NCI-H2171 treated with DMSO at 0.1 percent for 48 hours (cell line): ENCODE measurements at places on chromosomes 2 and 18.

DNA sequence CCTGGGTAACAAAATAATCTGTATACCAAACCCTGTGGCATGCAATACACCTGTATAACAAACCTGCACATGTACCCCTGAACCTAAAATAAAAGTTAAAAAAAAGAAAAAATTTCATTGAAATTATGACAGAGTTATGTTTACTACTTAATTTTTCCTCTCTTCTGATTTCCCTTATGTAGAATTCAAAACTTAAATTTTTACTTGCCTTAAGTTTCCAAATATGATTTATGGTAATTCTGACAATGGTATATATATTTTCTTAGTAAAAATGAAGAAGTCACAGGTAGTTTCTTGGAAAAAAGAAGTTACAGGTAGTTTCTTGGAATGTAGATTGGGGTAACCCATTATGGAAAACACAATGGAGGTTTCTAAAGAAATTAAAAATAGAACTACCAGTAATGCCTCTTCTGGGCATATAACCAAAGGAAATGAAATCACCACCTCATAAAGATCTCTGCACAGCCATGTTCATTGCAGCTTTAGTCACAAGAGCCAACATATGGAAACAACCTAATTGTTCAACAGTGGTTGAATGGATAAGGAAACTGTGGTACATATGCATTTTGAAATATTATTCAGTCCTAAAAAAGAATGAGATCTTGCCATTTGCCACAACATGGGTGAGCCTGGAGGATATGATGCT lies 164.9 kb downstream of the BABAM2 start:
- no peak for DNase-seq

- DNase-seq: peak; percentile 92
Measured at GRCh38 chr18:34707670-34708069, 2.4 kb upstream of the DTNA start.

DNA sequence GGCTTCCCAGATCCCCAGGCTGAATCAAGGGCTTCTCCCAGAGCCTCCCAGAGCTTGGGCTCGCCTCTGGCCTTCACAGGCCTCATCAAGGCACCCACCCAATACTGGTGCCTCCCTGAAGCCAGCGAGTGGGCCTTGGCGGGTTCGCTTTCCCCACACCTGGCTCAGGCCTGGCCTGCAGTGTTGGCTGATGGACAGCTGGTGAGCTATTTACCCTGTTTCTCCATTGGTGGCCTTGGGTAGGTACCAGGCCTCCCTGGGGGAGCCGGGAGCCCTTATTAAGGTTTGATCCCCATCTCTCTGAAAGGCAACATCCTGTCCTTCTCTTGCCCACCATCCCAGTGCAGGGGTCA lies 18.2 kb upstream of the DUSP2 start:
- no peak for DNase-seq

DNA sequence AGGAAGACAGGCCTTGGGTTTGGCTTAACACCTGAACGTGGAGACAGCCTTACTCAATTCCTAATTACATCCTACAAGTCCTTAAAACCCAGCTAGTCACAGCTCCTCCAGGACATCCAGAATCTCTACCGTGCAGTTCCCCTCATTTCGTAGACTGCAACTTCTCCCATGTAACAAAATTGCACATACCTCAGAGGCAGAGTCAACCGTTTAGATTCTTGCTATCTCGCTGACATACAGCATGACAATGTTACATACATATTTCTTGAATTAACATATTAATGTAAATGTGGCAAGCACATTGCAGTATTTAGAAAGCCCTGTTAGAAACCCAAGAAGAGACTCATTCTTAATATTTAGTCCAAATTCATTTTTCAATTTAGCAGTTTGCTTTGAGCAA lies 358.7 kb downstream of the SETBP1 start:
- no peak for DNase-seq

DNA sequence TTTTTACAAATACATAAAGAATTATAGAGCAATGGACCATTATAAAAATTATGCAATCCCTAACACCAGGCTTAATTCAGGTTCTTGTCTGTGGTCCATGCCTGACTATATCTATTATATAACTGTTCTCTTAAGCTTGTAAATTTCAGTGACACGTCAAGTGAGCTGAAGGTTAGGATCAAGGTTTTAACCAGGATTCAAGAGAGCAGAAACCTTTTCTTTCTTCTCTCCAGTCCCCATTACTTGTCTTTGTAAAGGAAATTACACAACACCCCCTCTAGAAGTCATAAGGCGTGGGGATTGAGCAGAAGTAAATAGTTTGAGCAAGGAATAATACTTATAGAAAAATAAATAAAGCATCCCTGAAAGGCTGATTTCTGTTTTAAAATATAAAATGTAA lies 122.0 kb downstream of the ZNF521 start:
- DNase-seq: no peak

DNA sequence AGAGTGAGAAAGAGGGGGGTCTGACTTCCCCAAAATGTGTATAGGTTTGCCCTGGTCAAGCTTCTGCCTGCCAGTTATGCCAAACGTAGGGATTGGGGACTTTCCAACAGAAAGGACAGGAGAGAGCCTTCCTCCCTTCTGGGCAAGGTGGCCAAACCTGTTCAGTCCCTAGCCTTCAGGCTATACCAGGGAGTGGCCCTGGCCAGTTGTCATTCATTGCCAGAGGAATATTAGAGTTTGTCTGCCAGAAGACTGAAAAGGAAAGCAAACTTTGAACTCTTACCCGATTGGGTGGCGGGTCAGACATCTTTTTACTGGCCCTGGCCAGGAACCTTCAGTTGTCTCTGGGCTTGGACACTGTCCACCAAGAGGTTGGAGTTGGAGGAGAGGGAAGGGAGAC lies 22.1 kb downstream of the RAB3GAP1 start:
- no peak for DNase-seq

DNA sequence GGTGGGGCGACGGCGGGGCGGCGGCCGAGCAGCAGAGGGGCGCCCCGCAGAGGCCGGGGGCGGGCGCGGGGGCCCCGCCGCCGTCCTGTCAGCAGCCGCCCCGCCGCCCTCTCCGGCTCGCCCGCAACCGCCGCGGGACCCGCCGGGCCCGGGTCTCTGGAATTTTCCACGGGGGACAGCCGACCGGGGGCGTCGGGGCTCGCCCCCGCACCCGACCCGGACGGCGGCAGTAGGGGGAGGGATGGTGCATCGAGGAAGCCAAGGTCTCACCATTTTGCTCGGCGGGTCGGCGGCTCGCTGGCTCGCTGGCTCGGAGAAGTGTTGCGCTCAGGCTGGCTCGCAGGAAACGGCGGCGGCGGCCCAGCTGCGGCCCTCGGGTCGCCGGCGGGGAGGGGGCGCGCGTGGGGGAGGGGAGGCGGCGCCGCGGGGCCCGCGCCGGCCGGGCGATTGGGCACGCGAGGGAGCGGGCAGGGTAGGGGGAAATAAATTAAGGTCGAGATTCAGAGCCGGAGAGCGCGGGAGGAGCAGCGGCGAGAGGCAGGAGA lies 405 bp downstream of the PPP3R1 start:
- DNase-seq: no peak

DNA sequence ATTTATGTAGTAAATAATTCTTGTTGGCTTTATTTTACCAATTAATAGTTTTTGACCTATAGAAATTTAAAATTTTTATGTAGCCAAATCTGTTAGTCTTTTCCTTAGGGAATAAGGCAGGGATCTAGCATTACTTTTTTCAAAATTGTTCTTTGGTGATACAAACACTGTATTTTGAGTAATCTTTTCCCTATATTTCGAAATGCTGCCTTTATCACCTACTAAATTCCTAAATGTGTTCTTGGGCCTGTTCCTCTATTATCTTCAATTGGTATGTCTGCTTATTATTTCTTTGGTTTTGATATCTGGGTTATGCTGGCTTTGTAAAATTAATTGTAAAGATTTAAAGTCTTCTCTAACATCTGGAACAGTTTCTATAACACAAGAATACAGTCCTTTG lies 87.5 kb downstream of the DYSF start:
- DNase-seq: no peak

GRCh38 chr2:128291844-128292598 lies 26.6 kb downstream of the HS6ST1 start:
- DNase-seq: no peak

DNA sequence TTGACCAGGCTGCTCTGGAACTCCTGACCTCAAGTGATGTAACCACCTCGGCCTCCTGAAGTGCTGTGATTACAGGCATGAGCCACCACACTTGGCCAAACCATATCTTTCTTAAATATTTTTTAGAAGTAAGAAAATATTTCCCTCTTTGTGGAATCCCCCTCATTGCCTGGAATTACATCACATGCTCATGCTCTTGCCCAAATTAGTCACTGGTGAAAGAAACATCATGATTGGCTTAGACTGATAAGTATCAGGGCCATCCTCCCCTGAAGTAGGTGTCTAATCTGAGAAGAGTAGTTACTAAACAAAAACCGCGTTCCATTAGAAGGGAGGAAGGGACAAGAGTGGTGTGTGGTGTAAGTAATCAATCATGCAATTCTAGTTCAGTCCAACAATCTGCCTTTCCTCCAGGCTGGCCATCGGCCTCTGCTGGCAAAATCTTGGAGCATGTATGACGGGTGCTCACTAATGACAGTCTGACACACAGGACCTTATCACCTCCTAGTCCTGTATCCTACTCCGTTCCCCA lies 52.3 kb upstream of the SCG2 start:
- no peak for DNase-seq

DNA sequence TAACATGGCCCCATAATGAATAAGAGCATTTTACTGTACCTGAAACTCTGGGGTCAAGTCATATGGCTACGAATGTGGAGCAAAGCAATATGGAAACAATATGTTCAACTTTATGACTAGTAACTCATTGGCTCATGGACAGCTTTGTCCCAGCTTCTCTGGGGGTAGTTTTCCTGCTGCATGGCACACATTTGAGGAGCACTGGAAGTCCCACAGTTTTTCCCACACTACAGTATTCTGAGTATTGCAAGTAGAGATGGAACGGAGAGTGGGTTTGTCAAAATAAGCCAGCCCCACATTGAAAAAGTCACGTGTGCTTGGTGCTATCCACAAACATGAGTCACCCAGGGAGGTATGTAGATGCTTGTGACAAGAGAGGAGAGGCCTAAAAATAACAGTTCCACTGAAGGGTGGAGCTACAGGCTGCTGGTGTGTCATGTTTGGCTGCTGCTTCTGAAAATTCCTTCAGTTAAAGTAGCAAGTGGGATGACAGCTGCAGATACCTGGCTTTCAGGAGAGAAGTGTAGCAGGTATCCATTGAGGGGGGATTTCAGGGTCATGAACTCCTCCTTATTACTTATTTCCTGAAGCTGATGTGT lies 48.2 kb upstream of the CTAGE1 start:
- no peak for DNase-seq

DNA sequence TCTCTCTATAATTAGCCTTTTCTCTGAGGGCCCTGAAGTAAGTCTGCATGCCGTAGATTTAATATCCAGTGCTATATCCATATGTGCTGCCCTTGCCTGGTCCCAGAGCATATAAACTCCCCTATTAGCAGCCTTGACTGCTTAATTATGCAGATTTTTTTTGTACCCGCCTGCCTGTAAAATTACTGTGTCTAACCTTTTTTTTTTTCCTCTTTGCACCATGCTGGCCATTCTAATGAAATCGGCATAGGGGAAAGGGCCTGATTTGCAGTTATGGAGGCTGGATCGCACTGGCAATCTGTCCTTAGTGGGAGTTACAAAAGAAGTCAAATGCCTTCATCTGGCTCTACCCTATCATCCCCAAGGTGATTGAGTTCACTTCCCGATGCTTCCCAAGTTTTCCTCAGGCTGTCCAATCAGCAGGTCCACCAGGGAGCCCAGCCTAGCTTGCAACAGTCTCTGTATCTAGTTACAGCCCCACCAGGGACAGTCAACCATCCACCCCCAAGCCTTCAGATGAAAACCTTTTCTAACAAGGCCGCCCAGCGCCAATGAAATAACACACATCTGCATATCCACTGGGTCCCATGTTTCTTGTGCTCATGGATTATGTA lies 239.0 kb downstream of the ZNF521 start:
- no peak for DNase-seq

DNA sequence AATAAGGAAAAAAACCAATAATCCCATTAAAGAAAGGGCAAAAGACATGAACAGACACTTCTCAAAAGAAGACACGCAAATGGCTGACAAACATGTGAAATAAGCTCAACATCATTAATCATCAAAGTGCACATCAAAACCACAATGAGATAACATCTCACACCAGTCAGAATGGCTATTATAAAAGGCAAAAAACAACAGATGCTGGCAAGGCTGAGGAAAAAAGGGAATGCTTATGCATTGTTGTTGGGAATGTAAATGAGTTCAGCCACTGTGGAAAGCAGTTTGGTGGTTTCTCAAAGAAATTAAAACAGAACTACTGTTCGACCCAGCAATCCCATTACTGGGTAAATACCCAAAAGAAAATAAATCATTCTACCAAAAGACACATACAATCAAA lies 285.6 kb downstream of the NR4A2 start:
- DNase-seq: no peak

DNA sequence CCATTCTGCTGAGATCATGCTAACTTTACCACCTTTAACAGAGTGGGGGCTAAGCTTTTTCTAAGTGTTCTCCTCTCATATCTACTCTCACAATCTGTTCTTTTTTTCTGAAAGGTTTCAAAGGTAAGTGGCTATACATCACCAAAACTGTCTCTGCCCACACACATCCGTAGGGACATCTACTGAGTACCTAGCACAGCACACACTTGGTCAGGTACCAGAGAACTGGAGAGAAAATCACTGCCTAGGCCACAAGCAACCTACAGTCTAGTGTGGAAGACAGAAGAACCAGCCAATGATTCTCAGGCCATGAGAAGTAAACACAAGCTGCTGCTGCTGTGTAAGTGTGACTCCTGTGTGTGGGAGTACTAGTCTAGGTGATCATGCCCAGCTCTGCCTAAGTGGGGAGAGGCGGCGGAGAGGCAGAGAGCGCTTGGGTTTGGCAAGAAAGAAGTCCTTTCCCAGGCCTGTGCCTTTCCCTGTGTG lies 176.1 kb upstream of the ZFP36L2 start:
- DNase-seq: no peak

- no peak for DNase-seq
Measured at GRCh38 chr2:211248841-211249240, 692.4 kb downstream of the CPS1 start.

DNA sequence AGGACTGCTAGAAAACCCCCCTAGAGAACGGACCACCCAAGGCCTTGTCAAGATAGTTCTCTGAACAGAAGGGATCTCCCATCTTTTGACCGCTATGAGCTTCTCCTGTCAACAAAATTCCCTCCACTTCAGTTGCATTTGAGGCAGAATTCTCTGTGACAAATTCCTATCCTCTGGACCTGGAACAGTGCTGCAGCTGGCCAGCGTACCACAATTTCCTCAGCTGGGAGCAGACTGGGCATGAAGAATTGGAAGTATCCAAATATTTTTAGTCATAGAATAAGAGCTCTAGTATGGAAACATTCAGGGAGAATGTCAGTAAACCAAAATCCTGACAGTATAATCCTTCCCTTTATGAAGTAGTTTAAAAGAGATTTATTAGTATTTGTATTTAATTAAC lies 147.1 kb upstream of the BOD1L2 start:
- no peak for DNase-seq

GRCh38 chr18:22241921-22242361 lies 72.6 kb downstream of the GATA6 start:
- DNase-seq: no peak

GRCh38 chr2:215961981-215962380 lies 51.4 kb downstream of the MREG start:
- no peak for DNase-seq
